NCI-H187 treated with DMSO at 0.1 percent for 48 hours (cell line): ENCODE measurements at places on chromosomes 5 and 9.

GRCh38 chr5:156197042-156197635, 129.8 kb upstream of the SGCD start:
- no peak for DNase-seq

- DNase-seq, result no peak
These were observed 11.5 kb downstream of the SARDH start for GRCh38 chr9:133726401-133727276.

- no peak for DNase-seq
These were observed 51.8 kb downstream of the SLC1A3 start for GRCh38 chr5:36658038-36658756.

DNA sequence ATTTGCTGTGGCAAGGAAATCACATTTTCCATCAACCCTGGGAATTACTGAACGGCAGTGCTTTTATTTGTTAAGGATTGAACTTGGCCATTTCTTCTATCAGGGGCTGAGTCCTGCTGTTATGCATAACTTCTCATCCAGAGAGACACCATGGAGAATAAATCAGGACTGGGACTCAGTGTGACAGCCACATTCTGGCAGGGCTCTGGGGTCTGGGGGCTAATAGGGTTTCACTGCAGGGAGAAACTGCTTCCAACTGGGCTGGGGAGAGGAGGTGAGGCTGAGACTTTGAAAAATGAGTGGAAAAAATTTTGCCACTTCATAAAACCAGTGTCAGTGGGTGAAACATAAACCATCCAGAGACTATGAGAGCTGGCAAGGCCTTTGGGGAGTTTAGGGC, 95.7 kb upstream of the ALDH1B1 start:
- no peak for DNase-seq

DNA sequence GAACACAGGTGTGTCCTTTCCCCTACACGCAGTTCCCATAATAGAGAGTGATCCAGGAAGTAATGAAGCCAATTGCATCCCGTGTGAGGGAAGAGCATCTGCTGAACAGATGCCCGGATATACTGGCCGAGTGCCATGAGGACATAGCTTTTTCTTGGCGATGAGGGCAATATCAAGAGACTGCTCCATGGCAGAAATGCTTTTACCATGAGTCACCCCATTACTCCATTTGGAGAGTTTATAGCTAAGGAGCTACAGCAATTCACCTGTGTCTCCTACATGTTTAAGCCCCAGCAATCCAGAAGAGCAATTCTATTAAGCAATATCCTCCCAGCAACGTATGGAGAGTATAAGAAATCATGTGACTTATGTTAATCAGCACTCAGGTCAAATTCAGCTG, 222.0 kb upstream of the KLF4 start:
- DNase-seq, result no peak

- no peak for DNase-seq
These were observed 24.9 kb upstream of the ANXA6 start for GRCh38 chr5:151182524-151182900.

DNA sequence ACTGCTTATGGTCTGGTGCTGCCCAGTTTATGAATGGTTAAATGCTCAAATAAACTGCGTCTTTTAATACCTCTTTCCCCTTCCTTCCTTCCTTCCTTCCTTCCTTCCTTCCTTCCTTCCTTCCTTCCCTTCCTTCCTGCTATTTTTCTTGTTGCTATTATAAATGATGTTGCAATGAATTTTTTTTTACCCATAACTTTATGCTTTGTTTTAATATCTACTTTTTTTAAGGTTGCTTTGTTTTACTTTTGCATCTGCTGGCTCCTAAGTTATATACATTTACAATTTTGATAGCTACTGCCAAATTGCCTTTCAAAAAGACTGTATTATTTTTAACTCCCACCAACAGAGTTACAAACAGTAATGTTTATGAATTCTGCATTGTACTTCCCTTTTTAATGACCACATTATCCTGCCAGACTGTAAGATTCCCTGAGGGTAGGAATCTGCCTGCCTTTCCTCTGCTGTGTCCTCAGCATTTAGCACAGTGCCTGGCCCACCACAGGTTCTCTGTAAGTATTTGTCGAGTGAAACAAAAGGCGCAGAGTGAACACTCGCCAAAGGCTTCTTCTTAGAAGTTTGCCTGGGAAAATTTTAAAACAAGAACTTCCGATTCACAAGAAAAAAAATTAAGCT, 36.9 kb downstream of the KIF4B start:
- DNase-seq, result no peak
